ENCODE measurements at places on chromosomes 3 and 15. TPM values are rescaled to one million over a fixed set of nuclear protein-coding genes. Genes with fewer than 3 reads are reported as not detected.

- no peak for DNase-seq
- H3K27ac ChIP-seq = no peak overlapping the region
- H3K4me3 ChIP-seq = no peak overlapping the region
- H3K36me3 ChIP-seq = no peaks in the 10 kb centered on the region
- H3K27me3 ChIP-seq = no peaks in the 10 kb centered on the region
- no peaks in the 10 kb centered on the region for H3K4me1 ChIP-seq
These were observed 256.6 kb upstream of the CFAP20DC start for GRCh38 chr3:59306436-59306835.

GRCh38 chr3:61682671-61683548, 121.5 kb downstream of the PTPRG start:
- no peak overlapping the region for H3K4me3 ChIP-seq
- H3K27me3 ChIP-seq = no peaks in the 10 kb centered on the region
- H3K4me1 ChIP-seq = no peaks in the 10 kb centered on the region
- H3K36me3 ChIP-seq = no peaks in the 10 kb centered on the region
- H3K27ac ChIP-seq = no peak overlapping the region

- no peak overlapping the region for H3K4me3 ChIP-seq
- H3K27me3 ChIP-seq = no peaks in the 10 kb centered on the region
- no peaks in the 10 kb centered on the region for H3K4me1 ChIP-seq
- H3K27ac ChIP-seq = no peak overlapping the region
- no peak for DNase-seq
These were observed 240.4 kb downstream of the RBMS3 start for GRCh38 chr3:29521293-29521692.

GRCh38 chr3:72312339-72312738, 527.4 kb upstream of the PROK2 start:
- no peaks in the 10 kb centered on the region for H3K27me3 ChIP-seq
- DNase-seq = no peak
- no peak overlapping the region for H3K27ac ChIP-seq
- no peak overlapping the region for H3K4me3 ChIP-seq
- H3K4me1 ChIP-seq = peaks cover 11% of the 10 kb centered on the region

GOLGA8S gene
- 0.07 TPM for total RNA-seq

All from CD8-positive, alpha-beta memory T cell (primary cell).